ENCODE measurements at places on chromosomes 11 and 22.

DNA sequence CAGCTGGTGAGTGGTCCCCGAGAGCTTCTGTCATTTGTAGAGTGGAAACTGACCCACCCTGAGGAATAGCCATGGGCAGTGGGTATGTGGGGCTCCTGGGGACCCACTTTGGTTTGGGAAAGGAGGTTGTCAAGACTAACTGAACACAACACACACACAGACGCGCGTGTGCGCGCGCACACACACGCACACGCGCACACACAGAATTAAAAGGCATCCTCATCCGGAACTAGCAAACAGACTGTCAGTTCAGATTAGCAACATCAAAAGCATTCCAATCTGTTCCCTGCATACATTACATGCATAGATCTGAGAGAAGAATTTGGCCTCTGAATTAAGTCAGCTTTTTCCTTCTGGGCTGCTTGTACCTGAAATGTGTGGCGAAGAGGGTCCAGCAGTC, 284.7 kb downstream of the ST3GAL4 start:
- DNase-seq, result no peak

GRCh38 chr11:76185931-76186401, 20.3 kb downstream of the WNT11 start:
- DNase-seq, result no peak

GRCh38 chr11:70326365-70326811, 55.9 kb downstream of the PPFIA1 start:
- peak; percentile 85 for DNase-seq

DNA sequence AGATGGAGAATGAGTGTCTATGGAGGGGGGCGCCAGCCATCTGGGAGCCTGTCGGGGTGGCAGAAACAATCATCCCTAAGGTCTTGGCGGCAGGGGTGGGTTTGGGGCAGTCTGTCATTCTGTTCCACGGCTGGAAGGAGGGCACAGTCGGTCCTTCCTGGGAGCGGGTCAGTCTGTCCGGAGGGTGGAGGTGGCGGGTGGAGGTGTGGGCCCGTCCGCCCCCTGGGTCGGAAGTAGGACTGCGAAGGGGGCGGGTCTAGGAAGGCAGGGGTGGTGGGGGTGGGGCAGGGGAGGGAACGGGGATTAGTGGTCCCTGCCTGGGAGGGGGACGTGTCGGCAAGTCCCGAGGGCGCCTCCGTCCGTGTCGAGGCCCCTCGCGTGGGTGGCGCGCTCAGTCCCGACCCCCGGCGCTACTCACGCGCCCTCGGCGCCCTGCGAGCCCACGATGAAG, 461 bp downstream of the TBC1D10A start:
- DNase-seq, result no peak

DNA sequence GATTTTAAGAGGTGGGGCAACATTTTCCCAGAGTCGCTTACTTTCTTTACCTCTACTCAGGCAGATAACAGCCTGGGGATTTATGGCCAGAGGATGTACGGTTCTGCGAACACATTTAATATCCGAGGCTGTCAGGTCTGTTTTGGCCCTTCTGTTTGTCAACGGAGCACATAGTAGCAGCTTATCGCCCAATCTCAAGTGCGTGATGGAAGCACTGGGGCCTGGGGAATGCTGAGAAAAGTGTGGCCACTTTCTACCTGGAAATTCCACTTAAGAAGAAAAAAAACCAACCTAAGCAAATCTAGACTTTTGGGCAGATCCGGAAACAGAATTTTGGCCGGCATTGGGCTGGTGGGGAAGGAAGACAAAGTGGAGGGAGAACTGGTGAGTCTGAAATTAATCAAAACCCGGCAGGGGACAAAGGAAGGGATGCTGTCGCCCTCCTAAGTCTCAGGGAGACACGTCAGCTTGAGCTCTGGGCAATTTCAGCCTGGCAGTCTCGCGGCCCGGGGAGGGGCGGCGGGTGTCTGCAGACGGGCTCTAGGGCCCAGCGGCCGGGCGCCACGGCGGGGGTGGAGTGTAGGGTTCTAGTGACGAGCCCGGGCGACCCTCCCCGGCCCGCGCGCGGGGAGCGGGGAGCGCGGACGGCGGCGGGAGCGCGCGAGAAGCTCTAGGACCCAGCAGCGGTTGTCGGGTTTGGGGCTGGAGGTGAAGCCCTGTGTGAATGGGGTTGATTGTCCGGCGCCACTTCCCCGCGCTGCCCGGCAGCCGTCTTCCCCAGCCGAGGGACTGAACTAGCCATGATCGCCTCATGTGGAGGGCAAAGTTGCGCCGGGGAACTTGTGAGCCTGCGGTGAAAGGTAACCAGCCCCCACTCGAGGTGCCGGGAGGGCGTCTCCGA, at the start of gene AMOTL1:
Gene AMOTL1, plus strand, starts transcription at position 656 of the 901 bp plus-strand sequence. Its CDS starts 156 bp downstream, at position 812.
- DNase-seq, result peak; percentile 52

DNA sequence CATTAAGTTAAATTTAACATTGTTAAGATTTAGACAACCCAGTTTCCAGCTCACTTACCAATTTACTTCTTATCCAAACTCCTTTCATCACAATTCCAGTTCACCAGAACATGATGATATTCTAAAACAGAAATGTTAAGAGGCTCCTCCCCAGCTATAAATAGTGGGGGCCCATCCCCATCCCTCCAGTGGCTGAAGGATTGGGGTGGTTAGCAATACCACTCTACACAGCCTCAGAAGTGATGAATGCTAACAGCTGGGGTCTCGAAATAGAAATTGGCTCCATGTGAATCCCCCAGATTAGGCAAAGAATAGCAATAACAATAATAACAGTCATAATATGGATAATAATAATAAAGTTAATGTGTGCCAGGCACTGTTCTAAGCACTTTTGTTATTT, 97.9 kb upstream of the NCAM1 start:
- DNase-seq, result no peak

Measured in suppressor macrophage treated with lipopolysaccharide for 4 hours (primary cell).